Stomach (tissue), 19 donors: ENCODE measurements at places on chromosomes 4 and X. TPM values are rescaled to one million over a fixed set of nuclear protein-coding genes. Genes with fewer than 3 reads are reported as not detected.

Gene ZNF157
- 0.18 TPM for total RNA-seq

Gene CXCR3
- not detected for total RNA-seq

Gene SGMS2
- total RNA-seq = 29.5 TPM

Gene SERTM2
- total RNA-seq = 2.2 TPM

Gene PLS3
- 47.3 TPM for total RNA-seq

Gene MECP2
- total RNA-seq = 47.9 TPM

Gene NPY1R
- 0.89 TPM for total RNA-seq

Gene DEFB131A
- not detected for total RNA-seq

Gene YIPF6
- total RNA-seq = 47.2 TPM

Gene CLCN4
- not detected for total RNA-seq

Gene FAAH2
- 16.5 TPM for total RNA-seq

Gene CT45A6
- total RNA-seq = not detected

Gene ITGB1BP2
- total RNA-seq = 126 TPM

Gene BGN
- 41.4 TPM for total RNA-seq

Gene POU4F2
- not detected for total RNA-seq

Gene HHIP
- total RNA-seq = not detected

Gene MAMLD1
- total RNA-seq = 1.2 TPM

Gene XPNPEP2
- 16.3 TPM for total RNA-seq

Gene PARM1
- total RNA-seq = 1.8 TPM

Gene CLGN
- 7.6 TPM for total RNA-seq

Gene CTAG2
- total RNA-seq = not detected

Gene SPOCK3
- total RNA-seq = not detected

Gene UGT2B15
- not detected for total RNA-seq

Gene TENM3
- 0.43 TPM for total RNA-seq

Gene TXK
- 1.2 TPM for total RNA-seq

Gene HS6ST2
- 0.89 TPM for total RNA-seq

Gene PPP2R2C
- not detected for total RNA-seq

Gene COL25A1
- not detected for total RNA-seq

Gene PNMA6F
- total RNA-seq = not detected

Gene TMEM156
- not detected for total RNA-seq

Gene HSD17B13
- total RNA-seq = not detected

Gene GIMD1
- not detected for total RNA-seq

Gene PDGFRA
- total RNA-seq = 177 TPM

Gene SSX1
- not detected for total RNA-seq

Gene FANCB
- total RNA-seq = 1.3 TPM

Gene FAM9B
- total RNA-seq = not detected

Gene ITM2A
- 38.8 TPM for total RNA-seq

Gene NEIL3
- not detected for total RNA-seq

Gene VCX3A
- total RNA-seq = not detected

Gene ADGRL3
- 25.8 TPM for total RNA-seq

Gene SH2D1A
- not detected for total RNA-seq

Gene P2RY10
- total RNA-seq = 14.2 TPM

Gene RADX
- 0.29 TPM for total RNA-seq

Gene ASMT
- not detected for total RNA-seq

Gene PRR32
- not detected for total RNA-seq

Gene SPIN4
- total RNA-seq = 0.29 TPM

Gene LARP7
- total RNA-seq = 41.9 TPM

Gene HTN1
- total RNA-seq = not detected

Gene ZNF630
- 2.3 TPM for total RNA-seq

Gene RELL1
- 92.5 TPM for total RNA-seq

Gene ADH7
- 20.6 TPM for total RNA-seq
